Stimulated activated CD8-positive, alpha-beta memory T cell treated with anti-CD3 and anti-CD28 coated beads, Interleukin-12 subunit alpha, Interleukin-12 subunit beta, amount 100 ng/mL, for 4 hours (primary cell): ENCODE measurements at places on chromosomes 3 and 15.

DNA sequence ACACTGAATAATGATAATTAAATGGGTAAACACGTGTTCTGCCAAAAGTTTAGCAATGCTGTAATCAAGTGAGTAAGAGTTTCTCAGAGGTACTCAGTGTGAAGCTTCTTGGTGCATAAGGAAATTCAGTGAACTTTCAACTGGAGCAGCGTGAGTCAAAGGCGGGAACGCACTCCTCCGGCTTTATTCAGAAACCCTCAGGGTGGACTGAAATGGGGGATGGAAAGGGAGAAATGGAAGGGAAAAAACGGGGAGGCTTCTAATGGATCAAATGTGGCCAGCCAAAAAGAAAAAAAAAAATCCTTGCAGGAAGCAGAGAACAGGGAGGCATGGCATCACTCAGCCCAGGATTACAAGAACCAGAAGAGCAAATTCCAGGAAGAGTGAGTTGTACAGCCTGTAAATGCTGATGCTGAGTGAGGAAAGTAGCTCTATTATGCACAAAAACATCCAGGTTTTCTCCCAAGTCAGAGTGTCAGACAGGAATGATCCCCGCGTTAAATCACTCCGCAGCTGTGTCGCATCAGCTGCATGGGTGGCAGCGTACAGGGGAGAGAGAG, 85.3 kb downstream of the ASB7 start:
- no peak for DNase-seq

DNA sequence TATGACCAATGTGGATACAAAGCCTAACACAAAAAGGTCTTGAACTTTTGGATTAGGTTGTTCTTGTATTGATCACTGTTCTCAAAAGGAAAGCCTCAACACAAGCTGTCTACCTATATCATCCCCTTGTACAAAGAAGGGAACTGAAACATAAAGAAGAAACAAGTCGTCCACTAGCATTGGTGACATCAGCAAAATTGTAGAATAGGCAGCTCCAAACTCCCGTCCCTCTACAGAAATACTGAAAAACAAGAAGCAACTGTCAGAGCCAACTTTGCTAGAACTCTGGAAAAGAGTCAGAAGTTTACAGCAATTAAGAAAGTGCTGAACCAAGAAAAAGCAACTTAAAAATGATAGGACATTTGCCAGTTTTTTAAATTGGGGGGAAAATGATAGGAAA, 7.5 kb upstream of the NR1I2 start:
- DNase-seq = no peak

DNA sequence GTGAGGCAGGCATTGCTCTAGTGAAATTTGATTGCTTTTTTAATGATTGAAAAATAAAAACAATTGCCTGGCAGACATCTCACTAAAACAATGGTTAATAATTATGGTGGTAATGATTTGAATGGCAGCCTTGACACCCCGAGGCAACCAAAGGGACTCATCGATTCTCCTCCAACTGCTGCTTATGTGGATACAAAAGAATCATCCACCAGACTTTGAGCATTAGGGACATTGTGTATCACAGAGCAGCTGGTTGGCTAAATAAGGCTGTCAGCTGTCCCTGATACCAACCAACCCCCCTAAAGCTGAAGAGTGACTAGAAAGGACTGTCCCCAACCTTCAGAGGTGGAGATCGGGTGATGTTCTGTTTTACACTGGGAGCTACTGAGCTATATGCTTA, 1.7 kb upstream of the CD47 start:
- DNase-seq = no peak

- DNase-seq = no peak
Observed at GRCh38 chr15:69555080-69555479, 102.5 kb downstream of the RPLP1 start.

DNA sequence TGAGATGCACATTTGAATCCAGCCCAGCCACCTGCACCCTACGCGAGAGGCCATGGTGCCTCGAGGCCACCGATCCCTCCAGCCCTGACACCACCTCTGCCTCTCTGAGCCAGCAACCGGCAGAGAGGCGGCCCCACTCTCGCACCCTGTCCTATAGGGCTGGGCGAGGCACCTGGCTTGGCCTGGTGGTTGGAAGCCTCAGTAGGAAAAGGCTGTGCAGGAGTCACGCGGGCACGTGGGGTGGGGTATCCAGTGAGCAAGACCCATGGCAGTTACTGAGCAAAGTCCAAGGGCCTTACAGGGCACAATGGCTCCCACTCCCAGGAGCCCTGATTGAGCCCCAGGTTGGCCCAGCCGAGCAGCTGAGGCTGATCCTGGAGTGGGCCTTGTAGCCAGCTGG, 12.4 kb upstream of the DUSP7 start:
- no peak for DNase-seq

DNA sequence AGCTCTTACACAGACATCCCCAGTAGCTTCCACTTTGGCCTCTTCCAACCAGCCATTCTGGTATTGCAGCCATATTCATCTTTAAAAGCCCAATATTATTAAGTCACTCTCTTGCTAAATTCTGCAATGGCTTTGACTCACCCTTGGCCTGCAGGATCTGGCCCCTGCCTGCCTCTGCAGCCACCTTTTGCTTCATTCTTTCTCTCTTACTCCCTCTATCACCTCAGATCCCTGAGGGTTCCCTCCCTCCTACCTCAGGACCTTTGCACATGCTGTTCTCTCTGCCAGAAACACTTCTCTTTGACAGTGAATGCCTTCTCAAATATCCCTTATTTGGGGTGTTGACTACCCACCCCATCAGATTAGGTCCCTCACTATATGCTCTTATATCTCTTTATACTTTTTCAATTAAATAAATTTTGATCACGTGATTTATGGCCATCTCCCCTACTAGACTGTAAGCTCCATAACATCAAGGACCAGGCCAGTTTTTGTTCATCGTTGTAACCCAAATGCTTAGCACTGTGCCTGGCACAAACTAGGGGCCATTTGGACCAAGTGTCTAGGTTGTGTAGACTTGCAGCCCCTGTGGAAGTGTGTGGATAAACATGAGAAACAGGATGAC, 32.3 kb upstream of the UBE2Q2 start:
- DNase-seq = no peak

DNA sequence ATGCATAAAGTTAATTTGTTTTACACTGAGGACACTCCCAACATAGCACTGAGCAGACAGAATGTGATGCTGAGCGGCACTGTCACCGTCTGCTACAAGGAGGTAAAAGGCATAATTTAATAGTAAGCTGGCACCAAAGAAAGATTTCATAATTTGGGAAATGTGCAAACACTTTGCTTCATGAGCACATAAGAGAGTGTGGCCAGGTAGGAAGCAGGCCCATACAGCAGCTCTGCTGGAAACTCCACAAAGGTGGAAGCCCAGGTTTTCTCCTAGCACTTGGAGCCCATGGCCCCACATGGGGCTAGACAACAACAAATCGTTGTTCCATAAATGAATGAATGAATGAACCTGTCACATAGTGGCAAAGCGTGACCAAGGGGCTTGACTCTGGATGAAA, 68.5 kb upstream of the CACNA2D3 start:
- DNase-seq = no peak

DNA sequence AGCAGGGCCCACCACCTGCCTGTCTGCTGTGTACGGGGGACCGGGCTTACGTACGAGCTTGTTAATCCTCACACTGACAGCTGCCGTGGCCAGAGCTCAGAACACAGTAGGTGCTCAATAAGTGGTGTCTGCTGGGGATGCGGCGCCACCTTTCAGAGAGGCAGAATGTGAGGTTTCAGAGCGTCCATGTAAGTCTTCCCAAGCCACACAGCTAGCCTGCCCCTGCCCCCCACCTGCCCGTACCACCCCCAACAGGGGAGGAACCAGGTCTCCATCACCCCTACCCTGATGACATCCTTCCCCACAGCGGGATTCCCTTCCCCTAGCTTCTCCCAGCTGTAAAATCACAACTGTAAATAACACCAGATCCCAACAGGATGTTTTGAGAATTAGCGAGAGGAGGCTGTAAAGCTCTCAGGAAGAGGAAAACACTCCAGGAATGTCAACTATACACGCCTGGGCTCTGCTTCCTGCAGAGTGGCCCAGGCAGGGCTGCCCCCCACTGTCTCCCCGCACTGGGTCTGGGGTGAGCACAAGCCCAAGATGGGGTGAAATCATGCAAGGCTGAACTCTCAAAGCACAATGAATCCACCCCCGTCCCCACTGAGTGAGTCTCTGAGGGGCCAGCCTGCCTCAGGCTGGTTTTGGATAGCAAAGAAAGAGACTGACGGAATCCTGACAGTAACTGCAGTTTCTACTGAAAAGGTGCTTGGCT, 250.1 kb upstream of the LYSMD4 start:
- no peak for DNase-seq
